Activated naive CD8-positive, alpha-beta T cell treated with anti-CD3 and anti-CD28 coated beads, Interleukin-2, amount 50 U/mL, for 16 hours (primary cell): ENCODE measurements at places on chromosomes 11 and 22.

DNA sequence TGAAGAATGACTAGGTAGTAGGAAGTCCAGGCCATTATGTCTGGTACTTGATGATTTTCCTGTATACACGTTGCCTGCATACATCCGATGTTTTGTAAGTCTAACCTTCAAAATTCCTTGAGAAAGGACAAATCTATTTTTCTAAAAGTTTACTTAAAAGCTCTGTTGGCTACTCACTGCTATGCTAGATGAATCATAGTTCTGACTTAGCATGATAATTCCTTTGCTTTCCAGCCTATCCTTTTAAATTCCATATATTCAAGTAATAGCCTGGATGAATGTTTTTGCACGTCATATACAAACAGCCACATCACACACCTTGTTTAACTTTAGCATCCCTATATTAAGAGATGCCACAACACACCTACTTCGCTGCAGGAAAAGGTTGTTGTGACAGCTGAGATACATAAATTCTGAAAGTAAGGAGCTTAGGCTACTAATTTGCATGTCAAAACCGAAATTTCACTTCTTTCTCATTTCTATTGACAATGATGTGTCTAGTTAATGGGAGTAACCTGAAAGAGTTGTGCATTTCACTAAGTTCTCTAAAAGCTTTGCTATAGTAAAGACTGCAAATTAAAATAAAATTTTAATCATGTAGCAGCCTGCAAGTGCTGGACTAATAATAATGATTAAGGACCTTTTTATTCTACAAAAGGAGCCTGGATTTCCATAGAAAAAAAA is 1116.4 kb downstream of the JRKL start:
- no peak for DNase-seq

DNA sequence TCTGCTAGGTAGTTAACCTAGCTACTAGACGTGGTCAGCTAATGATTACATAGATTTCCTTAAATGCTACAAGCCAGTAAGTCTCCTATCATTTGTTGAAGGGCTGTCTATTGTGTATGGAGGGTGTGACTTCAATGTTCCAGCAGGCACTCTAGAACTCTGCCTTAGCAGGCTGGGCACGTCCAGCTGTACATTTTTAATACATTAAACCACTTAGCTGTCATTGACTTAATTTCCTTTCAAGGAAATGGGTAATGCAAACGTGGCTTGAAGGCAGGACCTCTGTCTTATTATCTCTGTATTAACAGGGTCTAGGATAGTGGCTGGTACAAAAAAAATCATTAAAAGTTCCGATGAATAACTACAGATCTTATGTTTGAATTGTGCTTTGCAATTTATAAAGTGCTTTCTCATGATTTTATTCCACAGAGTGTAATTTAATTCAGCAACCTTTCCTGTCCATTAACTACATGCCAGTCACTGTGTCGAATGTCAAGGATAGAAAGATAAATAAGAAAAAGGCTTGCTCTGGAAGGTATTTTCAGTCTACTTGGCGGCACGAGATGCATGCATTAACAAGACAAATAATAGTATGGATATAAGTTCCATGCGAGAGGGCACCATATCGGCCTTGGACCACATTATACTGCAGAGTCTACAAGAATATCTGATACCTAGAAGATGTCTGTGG is 60.3 kb downstream of the APOL3 start:
- DNase-seq: no peak

GRCh38 chr11:32940865-32941264 is 48.3 kb downstream of the QSER1 start:
- DNase-seq: no peak

- DNase-seq: no peak
These were observed 51.4 kb upstream of the EIF3D start for GRCh38 chr22:36580371-36580770.

GRCh38 chr11:73598719-73599379 is 937 bp upstream of the FAM168A start:
- DNase-seq: no peak

GRCh38 chr22:35357883-35358621 is 22.8 kb upstream of the HMOX1 start:
- DNase-seq: no peak

GRCh38 chr22:36775586-36775963 is 344 bp downstream of the IFT27 start:
- no peak for DNase-seq

DNA sequence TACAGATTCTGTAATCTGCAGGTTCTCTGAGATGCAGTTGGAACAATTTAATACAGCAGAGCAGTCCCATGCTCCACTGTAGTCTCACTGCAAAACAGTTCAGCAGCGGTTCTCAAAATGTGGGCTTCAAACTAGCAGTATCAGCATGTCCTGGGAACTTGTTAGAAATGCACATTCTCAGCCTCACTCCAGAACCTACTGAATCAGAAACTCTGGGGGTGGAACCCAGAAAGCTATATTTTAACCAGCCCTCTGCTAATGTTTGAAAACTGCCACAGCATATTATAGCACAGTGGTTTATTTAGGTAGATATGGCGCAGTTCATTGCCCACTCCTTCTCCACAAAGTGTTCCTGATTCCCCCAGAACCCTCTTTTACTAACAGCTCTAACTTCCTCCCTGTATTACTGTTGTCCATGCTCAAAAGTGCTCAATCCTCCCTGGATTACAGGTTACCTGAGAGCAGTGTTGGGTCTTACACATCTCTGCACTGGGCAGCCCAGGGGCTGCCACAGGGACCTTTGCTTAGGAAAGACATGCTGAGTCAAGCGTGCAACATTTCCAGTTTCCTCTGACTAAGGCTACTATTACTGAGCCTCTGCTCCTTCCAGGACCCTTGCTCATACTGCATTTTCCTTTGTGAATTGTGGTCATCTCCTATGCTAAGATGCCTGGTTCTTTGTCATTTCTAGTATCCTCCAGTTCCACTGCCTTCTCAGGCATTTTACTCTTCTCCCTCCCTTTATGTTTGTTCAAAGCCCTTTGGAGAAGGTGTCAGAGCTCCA is 7.7 kb upstream of the DGAT2 start:
- DNase-seq: no peak

DNA sequence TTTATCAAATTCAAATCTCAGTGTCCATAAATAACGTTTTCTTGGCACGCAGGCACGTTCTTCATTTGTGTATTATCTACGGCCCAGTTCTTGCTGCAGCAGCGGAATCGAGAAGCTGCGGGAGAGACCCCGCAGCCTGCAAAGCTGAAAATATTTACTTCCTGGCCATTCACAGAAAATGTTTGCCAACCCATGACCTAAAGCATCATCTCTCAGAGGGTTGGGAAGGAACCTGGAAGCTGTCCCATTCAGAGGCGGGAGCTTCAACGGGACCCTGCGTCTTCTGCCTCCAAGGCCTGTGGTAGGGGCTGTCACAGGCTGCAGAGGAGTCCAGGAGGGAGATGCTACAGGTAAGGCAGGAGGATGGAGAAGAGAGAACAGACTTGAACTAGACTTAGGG is 319.2 kb downstream of the MN1 start:
- DNase-seq: no peak

DNA sequence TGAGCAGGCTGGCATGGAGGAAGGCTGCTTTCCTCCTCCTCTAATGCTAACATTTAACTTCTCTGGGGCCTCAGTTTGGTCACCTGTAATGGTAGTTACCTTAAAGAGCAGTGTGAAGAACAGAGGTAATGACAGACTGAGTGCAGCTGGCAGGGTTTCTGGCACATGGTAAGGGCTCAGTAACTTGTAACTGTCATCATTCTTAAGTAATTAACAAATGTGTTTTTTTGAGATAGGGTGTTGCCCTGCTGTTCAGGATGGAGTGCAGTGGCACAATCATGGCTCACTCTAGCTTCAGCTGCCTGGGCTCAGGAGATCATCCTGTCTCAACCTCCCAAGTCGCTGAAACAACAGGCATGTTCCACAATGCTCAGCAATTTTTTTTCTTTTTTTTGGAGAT is 242.0 kb upstream of the SYN3 start:
- DNase-seq: no peak

- no peak for DNase-seq
These were observed 6.8 kb downstream of the LIF start for GRCh38 chr22:30239488-30240405.

- no peak for DNase-seq
These were observed 209.1 kb downstream of the BRD1 start for GRCh38 chr22:49618677-49618953.

- DNase-seq: no peak
These were observed 168.8 kb downstream of the RCN1 start for GRCh38 chr11:32259641-32260081.

- DNase-seq: no peak
These were observed 4.5 kb downstream of the ARVCF start for GRCh38 chr22:20011993-20012740.

GRCh38 chr11:72195518-72196270 is 3.8 kb downstream of the FOLR1 start:
- DNase-seq: no peak

DNA sequence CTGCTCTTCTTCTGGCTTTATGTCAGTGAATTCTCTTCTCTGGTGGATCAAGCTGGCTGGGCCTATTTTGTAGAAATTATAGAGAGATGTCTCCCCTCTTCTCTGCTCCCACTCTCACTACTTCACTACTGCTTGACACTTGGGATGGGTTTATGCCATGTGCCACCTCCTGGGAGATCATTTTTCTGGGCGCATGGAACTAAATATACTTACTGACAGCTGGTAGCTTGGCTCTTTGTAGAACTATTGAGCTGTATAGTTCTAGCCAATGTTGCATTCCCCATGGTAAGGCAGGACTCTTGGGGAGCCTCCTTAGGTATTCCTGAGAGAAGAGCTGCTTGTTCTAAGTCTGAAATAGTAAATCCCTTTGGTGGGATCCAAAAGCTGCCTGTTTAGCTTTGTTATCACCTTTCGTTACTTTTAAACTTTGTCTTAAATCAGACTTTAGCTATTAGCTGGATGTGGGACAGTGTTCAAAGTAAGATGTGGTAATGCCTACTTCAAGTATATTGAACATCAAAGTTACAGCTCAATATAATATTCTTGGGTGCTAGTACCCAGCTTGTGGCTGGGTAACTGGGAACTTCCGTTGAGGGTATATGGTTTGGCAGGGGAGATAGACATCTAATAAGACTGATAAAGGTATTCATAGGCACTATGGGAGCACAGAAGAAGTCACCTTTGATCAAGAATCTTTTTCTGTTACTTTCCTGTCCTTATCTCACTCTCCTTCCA is 87.5 kb upstream of the RRM1 start:
- DNase-seq: no peak

- DNase-seq: no peak
These were observed 21.0 kb upstream of the MIEF1 start for GRCh38 chr22:39481054-39481453.

DNA sequence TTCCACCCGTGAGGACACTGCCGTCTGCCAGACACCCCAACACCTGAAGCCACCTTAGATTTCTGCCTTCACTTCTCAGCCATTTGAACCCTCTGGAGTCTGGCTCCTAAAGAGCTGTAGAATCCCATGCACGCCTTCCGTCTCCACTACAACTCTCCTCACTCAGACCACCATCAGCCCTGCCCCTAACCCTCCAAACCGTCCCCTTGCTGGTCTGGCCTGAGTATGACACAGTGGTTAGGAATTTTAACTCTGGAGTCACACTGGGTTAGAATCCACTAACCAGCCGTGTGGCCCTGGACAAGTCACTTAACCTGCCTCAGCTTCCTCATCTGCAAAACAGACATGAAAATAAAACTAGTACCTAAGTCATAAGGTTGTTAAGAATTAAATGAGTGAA is 3.0 kb downstream of the CNIH2 start:
- no peak for DNase-seq
